ENCODE measurements at places on chromosomes 5 and 9. TPM values are rescaled to one million over a fixed set of nuclear protein-coding genes. Genes with fewer than 3 reads are reported as not detected.

GRCh38 chr9:106689089-106689488, 173.9 kb upstream of the ZNF462 start:
- DNase-seq: no peak

GRCh38 chr9:81534138-81534875, 155.0 kb downstream of the TLE1 start:
- DNase-seq: no peak

- no peak for DNase-seq
These were observed 46.0 kb downstream of the RAPGEF1 start for GRCh38 chr9:131693651-131694597.

- DNase-seq: no peak
These were observed 24.4 kb downstream of the CTXN3 start for GRCh38 chr5:127673117-127673800.

DNA sequence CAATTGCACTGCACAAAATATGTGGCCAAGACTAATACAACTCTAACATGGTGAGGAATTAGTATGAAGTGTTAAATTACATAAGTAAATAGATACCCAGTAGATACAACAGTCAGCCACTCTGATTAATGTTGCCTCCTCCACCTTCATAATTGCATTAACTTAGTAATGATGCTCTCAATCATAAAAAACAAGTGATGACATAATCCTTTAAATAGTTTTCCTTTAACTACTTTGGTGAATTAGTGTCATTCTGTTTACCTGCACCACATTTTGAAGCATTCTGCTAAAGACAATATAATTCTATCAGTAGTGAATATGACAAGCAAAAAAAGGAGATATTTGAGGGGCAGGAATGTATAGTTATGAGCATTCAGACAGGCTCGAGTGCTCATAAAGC, 265.9 kb upstream of the SLC24A2 start:
- DNase-seq: no peak

- peak; percentile 2 for DNase-seq
These were observed 40.9 kb downstream of the CACNA1B start for GRCh38 chr9:137918331-137919094.

- no peak for DNase-seq
These were observed 1680.3 kb downstream of the MAT2B start for GRCh38 chr5:165185716-165186115.

GRCh38 chr5:126636956-126637355, 36.2 kb downstream of the PHAX start:
- DNase-seq: no peak

DNA sequence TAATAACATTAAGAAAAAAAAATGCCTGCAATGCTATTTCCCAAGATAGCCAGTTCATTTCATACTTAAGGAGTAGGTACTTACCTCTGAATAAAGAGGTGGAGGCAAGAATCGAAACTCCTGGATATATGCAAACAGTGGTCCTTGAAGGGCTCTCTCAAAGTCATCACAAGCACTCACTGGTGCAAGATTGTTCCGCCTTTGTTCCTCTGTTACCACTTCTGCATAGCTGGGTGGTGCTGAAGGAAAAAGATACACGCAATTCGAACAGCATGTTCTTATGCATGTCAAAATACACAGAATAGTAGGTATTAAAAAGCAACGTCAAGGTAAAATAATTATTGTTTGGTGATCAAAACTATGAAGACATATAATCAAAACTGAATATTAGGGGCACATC, 9.5 kb downstream of the ARRDC3 start:
- DNase-seq: no peak

- no peak for DNase-seq
These were observed 732.1 kb upstream of the RIOK2 start for GRCh38 chr5:97915106-97915505.

- DNase-seq: no peak
These were observed 85.0 kb upstream of the IRX4 start for GRCh38 chr5:1967736-1968135.

DNA sequence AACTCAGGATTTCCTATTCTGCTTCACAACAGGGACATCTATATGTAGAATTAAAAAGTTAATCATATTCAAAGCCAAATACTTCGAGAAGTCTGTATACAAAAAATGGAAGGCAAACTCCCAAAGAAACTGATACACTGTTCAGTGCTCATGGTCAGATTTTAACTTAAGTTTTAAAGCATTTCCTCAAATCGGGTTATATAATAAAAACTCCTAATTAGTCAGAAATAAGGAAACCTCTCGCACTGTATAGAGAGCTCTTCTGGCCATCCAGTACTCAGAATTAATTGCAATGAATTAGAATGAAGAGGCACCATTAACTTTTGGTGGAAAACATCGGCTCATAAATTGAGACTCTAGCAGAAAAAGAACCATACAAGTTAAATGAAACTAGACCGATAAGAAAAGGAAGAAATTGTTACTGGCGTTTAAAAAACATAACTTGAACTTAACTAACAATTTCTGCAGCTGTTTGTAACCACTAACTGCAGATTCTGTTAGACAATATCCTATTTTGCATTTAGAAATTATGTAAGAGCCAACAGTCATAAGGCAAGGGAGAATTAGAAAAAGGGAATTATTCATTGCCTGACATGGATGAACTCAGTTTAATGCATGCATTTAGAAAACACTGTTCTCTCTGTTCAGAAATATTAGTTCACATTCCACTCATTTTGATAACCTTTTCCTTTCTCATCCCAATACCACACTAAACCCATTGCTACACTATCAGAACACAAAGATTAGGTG, 96.6 kb downstream of the FNBP1 start:
- no peak for DNase-seq

DNA sequence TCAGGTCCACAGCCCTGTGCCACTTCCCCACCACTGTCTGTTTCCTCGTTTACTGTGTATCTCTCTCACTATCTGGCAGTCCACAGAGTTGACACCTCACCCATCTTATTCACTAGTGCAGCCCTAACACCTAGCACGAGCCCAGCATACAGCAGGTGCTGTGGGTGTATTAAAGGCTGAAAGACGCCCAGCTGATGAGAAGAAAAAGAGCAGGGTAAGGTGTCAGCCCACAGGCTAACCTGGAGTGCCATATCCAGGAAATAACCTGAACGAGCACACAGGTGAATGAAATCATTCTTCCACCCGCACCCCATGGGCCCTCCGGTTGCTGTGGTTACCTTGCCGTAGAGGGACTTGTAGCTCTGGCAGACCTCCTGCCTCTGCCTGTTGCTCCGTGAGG, 18.6 kb downstream of the ANXA6 start:
- DNase-seq: no peak

- no peak for DNase-seq
These were observed 14.7 kb downstream of the KLHL9 start for GRCh38 chr9:21320465-21320864.

DNA sequence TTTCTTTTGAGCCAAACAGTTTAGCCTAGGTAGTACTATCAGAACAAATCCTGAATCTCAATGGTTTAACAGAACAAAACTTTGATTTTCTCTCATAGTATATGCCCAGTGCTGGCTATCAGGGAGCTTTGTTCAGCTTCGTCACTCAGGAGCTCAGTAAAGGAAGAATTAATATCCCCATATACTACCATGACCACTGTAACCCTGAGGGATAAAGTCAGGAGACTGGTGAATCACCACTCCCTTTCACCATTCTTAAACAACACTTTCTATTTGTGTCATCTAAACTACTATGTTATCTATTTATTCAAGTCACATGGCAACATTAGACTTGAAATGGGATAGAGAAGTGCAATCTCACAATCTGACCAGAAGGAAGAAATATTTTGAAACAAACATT, 522.6 kb upstream of the COX7C start:
- DNase-seq: no peak

- DNase-seq: no peak
These were observed 118.6 kb downstream of the SEMA6A start for GRCh38 chr5:116456036-116456435.

- DNase-seq: no peak
These were observed 59.6 kb downstream of the SNCAIP start for GRCh38 chr5:122371511-122372151.

DNA sequence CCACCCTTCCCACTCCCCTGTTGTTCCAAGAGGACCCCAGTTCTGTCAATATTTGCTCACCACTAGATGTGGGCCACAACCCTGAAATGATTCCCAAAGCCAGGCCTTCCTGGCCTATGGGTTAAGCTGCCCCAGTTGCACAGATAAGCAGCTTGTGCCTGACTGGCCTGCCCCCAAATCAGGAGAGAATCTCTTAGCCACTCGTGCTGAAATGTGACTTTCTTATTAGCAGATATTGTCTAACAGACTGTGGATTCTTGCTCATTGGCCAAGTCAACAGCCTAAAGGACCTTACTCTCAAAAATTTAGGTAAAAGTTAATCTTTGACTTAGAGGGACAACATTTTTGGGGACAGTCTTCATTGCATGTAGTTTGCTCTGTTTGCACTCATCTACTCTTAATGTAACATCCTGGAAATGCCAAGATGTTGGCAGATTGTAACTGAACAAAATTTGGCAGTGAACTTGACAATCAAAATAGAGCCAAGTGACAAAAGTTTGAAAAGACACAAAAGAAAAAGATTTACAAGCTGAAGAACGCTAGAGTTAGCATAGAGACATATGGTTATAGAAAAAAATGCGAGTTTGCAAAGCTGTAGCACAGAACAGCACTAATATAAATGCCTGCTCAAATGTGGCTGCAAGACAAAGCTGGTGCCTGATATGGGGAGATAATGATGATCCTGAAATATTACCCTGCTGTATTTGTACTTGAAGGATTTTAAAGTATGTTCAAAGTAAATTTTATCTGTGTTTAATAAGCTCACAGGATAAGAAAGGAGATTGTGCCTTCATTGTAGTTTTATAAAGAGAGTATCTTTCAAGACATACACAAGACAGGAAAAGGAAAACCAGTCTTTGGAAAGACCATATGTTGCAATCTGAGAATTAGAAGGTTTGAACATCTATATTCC, 29.0 kb upstream of the FSD1L start:
- DNase-seq: no peak

GRCh38 chr9:80030801-80031200, 459.0 kb downstream of the TLE4 start:
- no peak for DNase-seq

DNA sequence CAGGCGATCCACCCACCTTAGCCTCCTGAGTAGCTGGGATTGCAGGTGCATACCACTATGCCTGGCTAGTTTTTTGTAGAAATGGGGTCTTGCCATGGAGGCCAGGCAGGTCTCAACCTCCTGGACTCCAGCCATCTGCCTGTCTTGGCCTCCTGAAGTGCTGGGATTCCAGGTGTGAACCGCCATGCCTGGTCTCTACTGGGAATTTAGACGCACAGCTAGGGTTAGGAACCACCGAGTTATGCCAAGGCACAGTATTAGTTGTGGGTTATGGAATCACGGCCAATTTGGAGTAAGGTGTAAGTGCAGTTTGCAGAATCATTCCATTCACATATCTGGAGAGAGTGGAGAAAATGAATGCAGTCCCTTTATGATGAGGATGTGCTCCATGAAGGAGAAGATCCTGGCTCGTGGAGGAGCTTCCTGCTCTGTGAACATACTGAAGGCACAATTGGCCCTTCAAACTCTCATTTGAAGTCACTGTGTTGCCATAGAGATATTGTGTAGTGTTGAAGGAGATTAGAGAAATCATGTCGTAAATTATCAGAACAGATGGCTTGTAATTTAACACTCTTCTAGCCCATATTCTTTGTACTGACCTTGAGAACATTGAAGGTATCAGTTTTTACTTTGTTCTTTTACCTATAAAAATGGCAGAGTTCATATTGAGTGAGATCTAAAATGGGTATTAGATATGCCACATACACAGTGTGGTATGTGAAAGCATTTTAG, 18.8 kb downstream of the TRIO start:
- DNase-seq: no peak

GRCh38 chr5:40672425-40672824, 7.3 kb upstream of the PTGER4 start:
- DNase-seq: no peak

- DNase-seq: no peak
These were observed 612.1 kb downstream of the PTPRD start for GRCh38 chr9:10000669-10001068.

- no peak for DNase-seq
These were observed 144.0 kb downstream of the DTWD2 start for GRCh38 chr5:118844351-118844750.

- no peak for DNase-seq
These were observed 42.9 kb upstream of the TRIM32 start for GRCh38 chr9:116644091-116644688.

DNA sequence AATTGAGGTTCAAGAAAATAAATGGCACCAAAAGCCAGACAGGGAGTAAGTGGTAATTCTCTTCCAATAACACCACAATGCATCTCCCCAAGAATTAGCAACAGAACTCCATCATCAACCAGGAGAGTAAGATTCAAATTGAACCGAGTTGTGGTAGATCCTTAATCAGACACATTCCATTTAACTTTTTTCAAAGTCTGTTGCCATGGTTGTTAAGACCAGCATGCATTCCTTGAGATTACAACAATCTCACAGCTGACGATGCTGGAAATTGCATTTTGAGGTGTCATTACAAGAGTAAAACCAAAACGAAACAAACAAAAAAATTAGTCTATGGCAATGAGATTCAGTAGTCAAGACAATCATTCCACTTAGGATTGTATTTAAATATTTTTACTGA, 78.9 kb upstream of the ZNF462 start:
- no peak for DNase-seq

GRCh38 chr9:23821375-23822181, 4.5 kb downstream of the ELAVL2 start:
- no peak for DNase-seq

DNA sequence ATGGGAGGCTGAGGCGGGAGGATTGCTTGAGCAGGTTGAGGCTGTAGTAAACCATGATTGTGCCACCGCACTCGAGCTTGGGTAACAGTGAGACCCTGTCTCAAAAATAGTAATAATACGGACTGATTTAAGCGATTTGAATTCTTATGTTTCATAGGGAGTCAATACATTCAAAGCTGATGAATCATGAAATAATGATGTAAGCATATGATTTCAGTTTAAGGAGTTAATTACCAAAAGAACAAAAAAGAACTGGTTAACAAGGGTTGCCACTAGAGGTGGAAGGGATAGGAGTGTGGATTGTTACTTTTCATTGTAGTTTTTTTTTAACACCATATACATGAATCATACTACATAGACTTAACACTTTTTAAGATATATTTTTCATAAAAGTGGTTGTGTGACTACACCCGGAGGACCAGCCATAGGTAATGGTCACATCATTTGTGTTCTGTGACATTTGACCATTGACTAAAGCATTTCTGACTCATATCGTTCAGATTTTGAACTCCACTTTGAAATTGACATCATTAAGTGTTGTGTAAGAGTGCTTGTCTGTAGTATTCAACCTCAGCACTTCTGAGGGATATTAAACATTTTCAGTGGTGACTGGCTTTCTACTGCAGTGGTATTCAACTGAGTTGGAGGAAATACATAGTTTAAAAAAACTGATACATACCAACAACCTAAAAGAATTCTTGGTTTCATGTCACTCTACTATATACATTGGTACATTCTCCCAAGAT, 7.0 kb downstream of the TRMT10B start:
- DNase-seq: no peak

- peak; percentile 54 for DNase-seq
These were observed 69.0 kb downstream of the UGCG start for GRCh38 chr9:111965566-111966019.

Gene PDLIM4
- 15.4 TPM for total RNA-seq

Gene AQP3
- 10.4 TPM for total RNA-seq

Gene GBGT1
- total RNA-seq: not detected

Gene C5orf58
- total RNA-seq: not detected

Gene ZNF883
- total RNA-seq: 2.2 TPM

Gene PTGER4
- total RNA-seq: 28.5 TPM

Gene TPM2
- total RNA-seq: 138 TPM

Gene GPR150
- total RNA-seq: 0.24 TPM

Gene GABRA1
- not detected for total RNA-seq

Gene DAP
- total RNA-seq: 141 TPM

Gene PDE8B
- 0.66 TPM for total RNA-seq

Gene OLFML2A
- total RNA-seq: 0.88 TPM

Data from Calu3 (cell line).